ENCODE measurements at places on chromosomes 2 and 18. TPM values are rescaled to one million over a fixed set of nuclear protein-coding genes. Genes with fewer than 3 reads are reported as not detected.

The SLC4A1AP gene
- 19.1 TPM for polyA plus RNA-seq

GRCh38 chr2:230805353-230806017 lies 59.3 kb upstream of the ITM2C start:
- no peak for DNase-seq

- DNase-seq, result no peak
Observed at GRCh38 chr2:68748568-68748967, 14.0 kb downstream of the ARHGAP25 start.

DNA sequence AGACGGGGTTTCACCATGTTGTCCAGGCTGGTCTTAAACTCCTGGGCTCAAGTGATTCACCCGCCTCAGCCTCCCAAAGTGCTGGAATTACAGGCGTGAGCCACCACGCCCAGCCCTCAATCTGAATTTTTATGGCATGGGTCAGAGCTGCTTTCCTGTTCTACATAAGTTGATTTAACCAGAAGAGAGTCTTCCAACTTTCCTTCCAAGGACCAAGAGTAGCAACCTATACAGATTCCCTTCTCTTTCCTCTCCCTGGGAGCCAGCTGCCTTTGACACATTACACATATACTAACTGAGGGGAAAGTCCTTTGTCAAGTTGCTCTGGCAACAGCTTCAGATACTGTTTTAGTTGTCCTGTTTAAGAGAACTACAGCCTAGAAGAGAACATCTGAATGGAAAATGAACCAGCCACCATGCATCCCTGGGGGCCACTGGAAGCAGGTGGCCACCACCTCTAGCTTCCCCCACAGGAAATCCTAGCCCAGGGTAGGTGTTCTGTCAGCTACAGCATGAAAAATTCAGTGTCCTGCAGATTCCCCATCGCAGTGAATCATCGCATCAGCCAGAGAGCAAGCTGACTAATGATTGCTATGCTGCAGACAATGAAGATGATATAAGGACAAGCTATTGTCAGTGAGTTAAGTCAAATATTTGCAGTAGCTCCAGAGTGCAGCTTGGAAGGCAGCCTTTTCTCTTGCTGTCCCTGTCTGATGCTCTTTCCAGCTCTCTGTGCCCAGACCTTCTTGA lies 62.9 kb downstream of the POMC start:
- DNase-seq, result no peak

The IL1RL1 gene
- polyA plus RNA-seq, result 102 TPM

The ACMSD gene
- 152 TPM for polyA plus RNA-seq

DNA sequence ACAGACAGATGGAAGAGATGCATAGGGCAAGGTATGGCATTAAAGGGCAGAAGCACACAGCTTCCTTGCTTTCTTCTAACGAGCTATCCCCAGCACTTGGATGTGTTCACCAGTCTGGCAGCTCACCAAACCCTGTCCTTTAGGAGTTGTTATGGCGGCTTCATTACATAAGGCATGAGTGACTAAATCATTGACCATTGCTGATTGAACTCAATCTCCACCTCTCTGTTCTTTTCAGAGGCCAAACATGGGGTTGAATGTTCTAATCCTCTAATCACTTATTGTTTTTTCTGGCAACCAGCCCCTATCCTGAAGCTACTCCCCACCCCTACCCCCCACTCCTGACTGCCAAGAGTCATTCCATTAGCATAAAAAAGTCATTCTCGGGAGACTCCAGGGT lies 301.8 kb downstream of the XIRP2 start:
- no peak for DNase-seq

DNA sequence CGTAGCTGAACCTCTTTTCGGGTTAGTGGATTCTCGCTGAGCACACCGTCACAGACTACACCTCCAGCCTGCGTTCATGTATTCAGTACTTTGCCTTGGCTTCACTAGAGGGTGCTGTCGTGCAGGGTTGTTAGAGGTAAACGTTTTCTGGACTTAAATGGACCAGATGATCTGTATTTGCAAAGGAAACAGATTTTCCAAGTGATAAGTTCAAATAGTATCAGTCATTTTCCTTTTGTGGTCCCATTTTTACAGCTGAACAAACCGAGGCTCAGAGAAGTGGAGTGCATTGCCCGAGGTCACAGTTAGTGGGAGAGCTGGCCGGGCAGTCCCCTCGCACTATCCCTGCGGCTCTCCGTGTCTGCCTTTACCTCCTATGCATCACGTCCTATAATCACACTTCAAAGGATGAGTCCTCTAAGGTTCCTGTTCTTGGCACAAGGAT lies 125.9 kb downstream of the MAP4K4 start:
- peak; percentile 71 for DNase-seq

DNA sequence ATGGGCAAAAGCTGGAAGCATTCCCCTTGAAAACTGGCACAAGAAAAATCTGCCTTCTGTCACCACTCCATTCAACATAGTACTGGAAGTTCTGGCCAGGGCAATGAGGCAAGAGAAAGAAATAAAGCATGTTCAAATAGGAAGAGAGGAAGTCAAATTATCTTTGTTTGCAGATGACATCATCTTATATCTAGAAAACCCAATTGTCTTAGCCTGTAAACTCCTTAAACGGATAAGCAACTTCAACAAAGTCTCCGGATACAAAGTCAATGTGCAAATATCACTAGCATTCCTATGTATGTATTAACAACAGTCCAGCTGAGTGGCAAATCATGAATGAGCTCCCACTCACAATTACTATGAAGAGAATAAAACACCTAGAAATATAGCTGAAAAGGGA lies 1579.3 kb downstream of the SUCLG1 start:
- no peak for DNase-seq
